Activated CD4-positive, alpha-beta T cell treated with anti-CD3 and anti-CD28 coated beads for 4 hours (primary cell): ENCODE measurements at places on chromosomes 2 and 18.

- no peak for DNase-seq
Observed at GRCh38 chr2:74573747-74574562, 19.4 kb downstream of the DOK1 start.

DNA sequence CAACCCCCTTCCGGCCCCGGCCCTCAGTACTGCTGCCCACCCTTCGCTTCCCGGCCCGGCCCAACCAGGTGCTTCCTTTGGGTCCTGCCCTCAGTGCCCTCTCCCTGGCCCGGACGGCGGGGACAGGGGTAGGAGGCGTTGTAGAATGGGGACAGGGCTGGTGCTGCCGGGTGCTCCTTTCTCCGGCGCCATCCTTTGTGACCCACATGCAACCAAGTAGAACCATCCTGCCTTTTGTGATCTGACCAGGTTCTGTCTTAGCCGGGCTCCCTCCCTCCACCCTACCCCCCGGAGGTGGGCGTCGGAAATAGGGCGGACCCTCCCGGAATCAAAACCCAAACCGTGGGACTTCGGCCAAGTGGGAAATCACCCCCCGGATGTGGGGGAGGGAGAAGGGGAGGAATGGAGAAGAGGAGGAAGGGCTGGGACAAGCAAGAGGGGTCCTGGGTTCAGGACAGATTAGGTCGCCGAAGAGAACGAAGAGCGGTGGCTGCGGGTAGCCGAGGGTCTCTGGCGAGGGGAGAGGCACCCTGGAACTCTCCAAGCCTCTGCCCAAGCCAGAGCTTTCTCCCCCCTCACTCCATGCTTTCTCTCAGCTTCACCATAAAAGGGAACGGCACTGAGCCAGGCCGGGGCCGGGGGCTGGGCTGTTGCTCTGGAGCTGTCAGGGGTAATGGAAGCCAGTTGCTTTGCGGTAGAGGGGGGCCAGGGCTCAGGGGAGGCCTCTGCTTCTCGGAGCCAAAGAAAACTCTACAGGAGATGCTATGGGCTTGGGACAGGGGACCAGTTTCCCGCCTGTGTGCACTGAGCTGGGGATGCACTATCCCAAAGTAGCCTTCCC is 756 bp upstream of the OST4 start:
- peak; percentile 44 for DNase-seq

GRCh38 chr2:100986157-100986556 is 15.9 kb upstream of the RPL31 start:
- DNase-seq: no peak

GRCh38 chr2:138185827-138186226 is 221.6 kb downstream of the HNMT start:
- DNase-seq: no peak

GRCh38 chr18:44778788-44779187 is 98.1 kb downstream of the SETBP1 start:
- no peak for DNase-seq

GRCh38 chr18:53610957-53611356 is 613.5 kb downstream of the MBD2 start:
- DNase-seq: no peak

GRCh38 chr18:75108579-75109318 is 100.2 kb downstream of the PTGR3 start:
- DNase-seq: no peak

GRCh38 chr18:34911661-34912384 is 129.4 kb upstream of the MAPRE2 start:
- no peak for DNase-seq

GRCh38 chr18:50172367-50172766 is 22.6 kb downstream of the MYO5B start:
- DNase-seq: no peak

GRCh38 chr18:28123401-28124030 is 53.4 kb downstream of the CDH2 start:
- DNase-seq: no peak

DNA sequence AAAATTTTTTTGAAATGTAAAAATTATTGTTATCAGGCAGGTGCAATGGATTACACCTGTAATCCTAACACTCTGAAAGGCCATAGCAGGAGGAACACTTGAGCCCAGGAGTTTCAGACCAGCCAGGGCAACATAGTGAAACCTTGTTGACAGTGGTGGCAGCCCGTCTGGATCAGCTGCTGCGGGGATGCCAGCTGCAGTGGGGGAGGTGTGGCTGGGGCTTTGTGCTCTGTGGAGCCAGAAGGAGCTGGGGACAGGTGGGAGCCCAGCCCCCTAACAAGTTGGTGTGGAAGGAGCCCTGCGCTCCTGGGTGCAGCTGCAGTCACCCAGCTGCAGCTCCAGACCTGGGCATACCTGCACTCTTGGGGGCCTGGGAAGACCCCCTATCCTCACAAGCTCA is 182.4 kb upstream of the MC4R start:
- no peak for DNase-seq

DNA sequence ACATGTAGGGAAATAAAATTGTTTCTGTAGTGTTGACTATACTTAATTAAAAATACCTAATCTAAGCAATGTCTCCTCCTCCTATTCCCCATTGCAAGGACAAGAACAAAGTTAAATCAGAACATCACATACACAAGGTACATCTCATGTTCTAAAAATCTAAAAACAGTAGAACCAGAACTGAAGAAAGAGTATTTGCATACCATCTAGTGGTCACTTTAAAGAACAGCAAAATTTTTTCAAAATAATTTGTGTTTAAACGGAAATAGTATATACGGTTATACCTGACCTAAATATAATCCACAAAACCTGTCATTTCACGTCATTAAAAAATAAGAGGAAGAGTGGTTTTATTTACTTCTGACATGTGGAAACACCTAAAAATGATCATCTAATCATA is 294.3 kb upstream of the KCNH7 start:
- no peak for DNase-seq

GRCh38 chr2:67322353-67323001 is 74.7 kb upstream of the ETAA1 start:
- no peak for DNase-seq

- no peak for DNase-seq
Observed at GRCh38 chr2:156087875-156088274, 244.6 kb downstream of the NR4A2 start.

DNA sequence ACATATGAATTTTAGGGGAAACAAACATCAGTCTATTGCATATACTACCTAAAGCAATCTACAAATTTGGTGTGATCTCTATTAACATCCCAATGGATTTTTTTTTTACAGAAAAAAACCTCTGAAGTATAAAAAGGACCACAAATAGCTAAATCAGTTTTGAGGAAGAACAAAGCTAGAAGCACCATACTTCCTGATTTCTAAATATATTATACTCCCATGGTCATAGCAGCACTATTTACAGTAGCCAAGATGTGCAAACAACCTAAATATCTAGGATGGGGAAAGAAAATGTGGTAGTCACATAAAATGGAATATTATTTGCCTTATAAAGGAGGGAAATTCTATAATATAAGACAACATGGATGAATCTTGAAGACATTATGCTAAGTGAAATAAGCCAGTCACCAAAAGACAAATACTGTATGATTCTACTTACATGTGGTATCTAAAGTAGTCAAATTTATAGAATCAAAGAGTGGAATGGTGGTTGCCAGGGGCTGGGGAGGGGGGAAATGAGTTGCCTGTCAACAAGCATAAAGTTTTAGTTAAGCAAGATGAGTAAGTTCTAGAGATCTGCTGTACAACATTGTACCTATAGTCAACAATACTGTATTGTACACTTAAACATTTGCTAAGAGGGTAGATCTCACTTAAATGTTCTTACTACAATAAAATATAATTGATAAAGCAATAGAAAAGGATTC is 17.6 kb upstream of the CASP8 start:
- DNase-seq: no peak

- no peak for DNase-seq
Observed at GRCh38 chr18:76402026-76402990, 92.7 kb downstream of the ZNF516 start.

DNA sequence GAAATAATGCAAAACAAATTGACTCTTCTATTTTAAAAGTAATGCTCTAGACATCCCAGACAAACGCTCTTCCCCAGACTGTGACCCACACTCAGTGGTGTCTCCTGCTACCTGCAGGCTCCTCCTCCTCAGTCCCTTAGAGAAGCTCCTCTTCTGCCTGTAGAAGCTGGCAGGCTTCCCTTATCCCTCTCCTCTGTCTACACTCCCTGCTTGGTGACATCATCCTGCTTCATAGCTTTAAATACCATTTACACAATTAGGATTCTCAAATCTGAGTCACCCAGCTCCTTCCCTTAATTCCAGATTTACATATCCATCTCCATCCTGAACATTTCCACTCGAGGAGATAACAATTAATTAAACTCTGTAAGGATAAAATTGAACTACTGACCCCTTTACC is 167.9 kb downstream of the FBXO15 start:
- DNase-seq: no peak

GRCh38 chr2:199911877-199912161 is 726 bp downstream of the C2orf69 start:
- DNase-seq: no peak

DNA sequence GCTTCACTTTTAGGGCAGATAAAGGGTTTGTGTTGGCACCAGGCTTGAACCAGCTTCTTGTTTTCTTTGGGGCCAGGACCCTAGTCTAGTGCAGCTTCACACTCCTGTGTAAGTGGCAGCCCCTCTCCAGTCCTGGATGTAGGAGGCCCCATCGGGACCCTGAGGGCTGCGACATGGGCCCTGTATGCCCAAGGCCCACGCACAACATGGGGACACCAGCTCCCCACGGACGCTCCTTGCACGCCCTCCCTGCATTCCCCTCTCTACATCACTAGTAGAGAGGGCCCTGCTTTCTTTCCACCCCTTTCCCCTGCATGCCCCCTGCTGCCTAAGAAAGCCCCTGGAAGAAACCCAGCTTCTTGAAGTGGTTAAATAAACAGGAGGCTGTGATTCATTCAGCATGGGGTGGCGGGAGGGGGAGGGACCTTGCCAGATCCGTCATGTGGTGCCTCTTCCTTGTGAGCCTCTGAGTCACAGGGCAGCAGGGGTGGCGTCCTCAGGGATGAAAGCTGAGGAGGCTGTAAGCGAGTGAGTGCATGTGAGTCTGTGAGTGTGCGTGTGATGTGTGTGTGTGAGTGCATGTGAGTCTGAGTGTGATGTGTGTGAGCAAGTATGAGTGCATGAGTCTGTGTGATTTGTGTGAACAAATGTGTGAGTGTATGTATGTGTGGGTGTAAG is 42.5 kb downstream of the COPS8 start:
- DNase-seq: peak; percentile 20

- DNase-seq: no peak
Observed at GRCh38 chr18:60534538-60534937, 162.0 kb upstream of the MC4R start.

- no peak for DNase-seq
Observed at GRCh38 chr2:105110295-105110829, 72.5 kb downstream of the MRPS9 start.

GRCh38 chr2:104487366-104487765 is 366.5 kb upstream of the POU3F3 start:
- DNase-seq: no peak

- DNase-seq: no peak
Observed at GRCh38 chr2:188776634-188777033, 197.5 kb upstream of the COL3A1 start.

DNA sequence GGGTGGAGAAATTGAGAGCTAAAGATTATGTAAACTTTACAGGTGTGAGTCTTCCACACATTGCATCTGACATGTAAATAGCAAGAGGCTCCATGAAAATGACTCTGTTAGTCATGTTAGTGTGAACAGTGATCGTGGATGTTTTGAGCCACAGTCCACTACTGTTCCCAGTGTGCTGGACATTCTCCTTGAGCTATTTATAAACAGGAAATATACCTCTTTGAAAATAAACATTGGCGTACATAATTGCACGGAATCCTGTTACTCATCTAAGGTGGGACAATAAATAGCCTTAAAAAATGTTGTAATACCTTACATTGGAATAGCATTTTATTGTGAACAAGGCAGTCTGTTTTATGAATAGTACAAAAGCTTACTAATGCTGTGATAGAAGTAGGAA is 37.0 kb downstream of the LIMS1 start:
- no peak for DNase-seq

DNA sequence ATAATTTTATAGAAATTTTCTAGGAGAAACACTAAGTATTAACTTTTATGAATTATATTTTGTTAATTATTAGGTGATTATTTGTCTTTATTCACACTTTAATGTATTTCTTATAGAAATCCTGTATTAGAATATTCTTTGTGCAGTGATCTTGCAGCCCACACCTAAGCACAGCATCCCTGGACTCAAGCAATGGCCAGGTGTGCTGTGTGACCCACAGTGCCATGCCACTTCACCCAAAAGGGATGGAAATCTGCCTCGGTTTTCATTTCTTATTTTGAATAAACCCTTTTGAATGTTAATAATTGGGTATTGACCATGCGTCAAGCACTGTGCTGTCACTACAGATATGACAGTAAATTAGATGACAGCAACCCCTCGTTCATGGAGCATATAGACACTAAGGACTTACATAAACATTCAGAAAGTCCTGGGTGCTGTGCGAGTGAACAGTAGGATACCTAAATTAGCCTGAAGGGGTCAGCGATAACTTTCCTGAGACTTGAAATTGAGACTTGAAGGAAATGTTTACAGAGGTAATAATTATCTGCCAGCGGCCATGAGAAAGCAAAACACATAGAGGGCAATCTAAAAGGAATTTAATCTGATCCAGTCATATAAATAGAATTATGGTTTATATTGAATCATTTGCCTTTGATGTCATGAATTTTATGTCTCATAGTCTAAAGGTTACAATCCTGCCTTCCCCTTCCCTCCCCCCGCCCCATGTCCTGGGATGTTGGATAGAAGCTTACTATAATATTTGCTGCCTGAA is 52.7 kb upstream of the CALCRL start:
- no peak for DNase-seq

DNA sequence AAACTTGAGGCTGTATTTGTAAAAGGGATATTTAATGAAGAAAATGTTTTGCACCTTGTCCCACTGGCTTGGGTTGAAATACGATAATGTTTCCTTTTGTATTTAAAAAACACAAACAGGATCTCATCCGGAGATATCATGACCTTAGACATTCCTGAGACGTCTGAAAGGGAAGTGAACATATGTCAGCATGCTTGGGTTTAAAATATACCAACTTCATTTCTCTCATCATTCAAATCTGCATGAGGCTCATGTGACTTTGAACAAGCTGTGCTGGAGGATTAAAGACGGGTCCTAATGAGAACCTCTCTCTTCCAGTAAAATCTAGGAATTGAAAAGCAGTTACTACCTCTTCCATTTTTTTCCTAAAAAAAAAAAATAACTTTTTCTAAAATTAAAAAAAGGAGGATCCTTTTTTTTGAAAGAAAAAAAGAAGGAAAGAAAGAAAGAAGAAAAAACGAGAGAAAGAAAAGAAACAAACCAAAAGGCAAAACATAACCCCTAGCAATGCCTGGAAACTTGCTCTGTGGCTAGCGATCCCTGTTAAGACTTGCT is 106.8 kb upstream of the ZFP36L2 start:
- no peak for DNase-seq

GRCh38 chr2:113219525-113219888 is 45.7 kb downstream of the PSD4 start:
- no peak for DNase-seq

GRCh38 chr2:183383854-183384253 is 259.6 kb downstream of the NUP35 start:
- no peak for DNase-seq

GRCh38 chr2:32363597-32363996 is 6.8 kb downstream of the BIRC6 start:
- no peak for DNase-seq

GRCh38 chr18:55287149-55287806 is 300.7 kb downstream of the TCF4 start:
- DNase-seq: no peak
